Stimulated activated CD4-positive, alpha-beta T cell treated with anti-CD3 and anti-CD28 coated beads, Interleukin-1b, Interleukin-23, amount 100 ng/mL, for 24 hours (primary cell): ENCODE measurements at places on chromosomes 11 and 22.

DNA sequence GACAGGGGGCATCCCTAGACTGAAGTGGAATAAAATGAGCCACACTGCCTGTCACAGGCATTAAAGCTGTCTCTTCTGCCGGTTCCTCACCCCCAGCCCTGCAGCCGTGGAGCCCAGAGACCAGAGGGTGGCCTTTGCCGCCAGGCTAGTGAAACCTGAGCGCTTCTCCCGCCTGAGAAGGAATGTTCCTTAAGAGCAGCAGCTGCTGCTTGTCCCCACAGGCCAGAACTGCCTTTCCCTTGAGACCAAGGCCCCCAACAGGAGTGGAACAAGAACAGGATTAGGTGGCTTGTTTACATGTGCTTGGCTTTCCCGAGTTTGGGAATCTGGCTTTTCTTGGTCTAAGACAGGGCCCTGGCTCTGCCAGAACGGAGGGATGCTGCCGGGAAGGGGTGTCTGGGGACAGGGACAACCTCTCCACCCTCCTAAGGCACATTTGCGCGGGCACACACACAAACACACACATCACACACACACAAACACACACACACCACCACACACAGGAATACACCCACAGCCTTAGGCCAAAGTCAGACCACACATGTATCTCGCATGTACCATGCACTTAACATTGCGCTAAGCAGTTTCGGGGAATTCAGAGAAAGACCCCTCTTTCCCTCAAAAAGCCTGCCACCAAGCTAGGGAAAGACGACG, 91.8 kb downstream of the FEZ1 start:
- DNase-seq = no peak

GRCh38 chr11:103359216-103359615, 250.0 kb downstream of the DYNC2H1 start:
- no peak for DNase-seq

GRCh38 chr11:17432002-17432401, 43.5 kb upstream of the KCNJ11 start:
- DNase-seq = no peak

GRCh38 chr22:50170453-50171318, at the start of gene PANX2:
Gene PANX2, plus strand, starts transcription at chr22:50170731. Its CDS starts 0 bp downstream, at chr22:50170731.
- no peak for DNase-seq

DNA sequence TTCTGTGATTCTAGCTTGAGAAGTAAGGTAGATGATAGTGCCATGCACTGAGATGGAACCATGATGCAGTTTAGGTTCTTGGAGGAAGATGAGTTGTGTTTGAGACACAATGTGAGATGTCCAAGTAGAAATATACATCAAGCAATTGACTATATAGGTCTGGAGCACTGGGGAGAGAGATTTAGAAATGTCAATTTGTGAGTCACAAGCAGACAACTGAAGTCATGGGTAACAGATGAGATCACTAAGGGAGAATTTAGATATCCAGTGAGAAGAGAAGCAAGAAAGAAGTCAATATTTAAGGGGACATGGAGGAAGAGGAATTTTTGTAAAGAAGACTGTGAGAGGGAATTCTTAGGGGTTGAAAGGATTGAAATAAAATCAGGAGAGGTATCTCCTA, 65.1 kb upstream of the RRAS2 start:
- DNase-seq = no peak

- DNase-seq = no peak
These were observed 1549.4 kb downstream of the LRRC4C start for GRCh38 chr11:39910087-39910486.

DNA sequence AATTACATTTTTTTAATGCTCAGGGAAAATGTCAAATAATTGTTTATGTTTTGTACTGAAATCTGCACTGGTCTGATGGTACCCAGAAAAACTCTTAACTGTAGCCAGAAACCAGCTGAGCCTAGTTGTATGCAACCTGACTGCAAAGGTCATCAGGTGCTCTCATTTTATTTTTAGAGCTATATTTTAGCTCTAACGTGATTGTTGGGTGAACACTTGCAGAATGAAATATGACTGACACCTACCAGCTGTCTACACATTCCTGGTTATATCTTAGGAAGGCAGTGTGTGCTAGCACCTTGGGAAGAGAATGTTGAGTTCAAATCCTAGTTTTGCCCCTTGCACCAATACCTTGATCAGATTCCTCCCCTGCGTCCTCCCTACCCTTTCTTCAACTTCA, 23.6 kb downstream of the PTPRJ start:
- no peak for DNase-seq

DNA sequence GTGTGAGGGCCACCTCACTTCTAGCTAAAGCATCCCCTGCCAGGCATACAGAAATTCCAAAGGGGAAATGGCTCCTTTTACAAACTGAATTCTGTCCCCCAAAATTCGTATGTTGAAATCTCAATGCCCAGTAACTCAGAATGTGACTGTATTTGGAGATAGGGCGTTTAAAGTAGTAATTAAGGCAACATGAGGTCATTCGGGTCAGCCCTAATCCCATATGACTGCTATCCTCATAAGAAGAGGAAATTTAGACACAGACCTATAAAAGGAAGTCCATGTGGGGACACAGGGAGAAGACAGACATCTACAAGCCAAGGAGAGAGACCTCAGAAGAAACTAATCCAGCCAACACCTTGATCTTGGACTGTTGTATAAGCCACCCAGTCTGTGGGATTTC, 119.1 kb downstream of the CHST1 start:
- no peak for DNase-seq

DNA sequence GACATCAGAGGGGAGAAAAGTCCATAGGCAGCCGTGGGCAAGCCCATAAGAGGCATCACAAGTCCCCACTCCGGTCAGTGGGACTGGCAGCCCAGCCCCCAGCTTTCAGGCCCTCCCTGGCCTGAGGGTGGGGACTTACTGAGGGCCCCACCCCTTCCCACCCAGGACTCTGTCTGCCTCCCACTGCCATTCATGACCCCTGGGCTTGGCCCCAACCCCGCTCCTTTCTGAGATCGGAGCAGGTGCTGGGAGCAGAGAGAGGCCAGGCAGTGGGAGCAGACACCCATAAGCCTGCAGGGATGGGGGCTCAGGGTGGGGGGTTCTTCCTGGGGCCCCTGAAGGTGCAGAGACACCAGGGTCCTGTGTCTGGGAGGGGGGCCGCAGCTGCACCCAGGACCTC, 5.1 kb downstream of the UPK2 start:
- no peak for DNase-seq

DNA sequence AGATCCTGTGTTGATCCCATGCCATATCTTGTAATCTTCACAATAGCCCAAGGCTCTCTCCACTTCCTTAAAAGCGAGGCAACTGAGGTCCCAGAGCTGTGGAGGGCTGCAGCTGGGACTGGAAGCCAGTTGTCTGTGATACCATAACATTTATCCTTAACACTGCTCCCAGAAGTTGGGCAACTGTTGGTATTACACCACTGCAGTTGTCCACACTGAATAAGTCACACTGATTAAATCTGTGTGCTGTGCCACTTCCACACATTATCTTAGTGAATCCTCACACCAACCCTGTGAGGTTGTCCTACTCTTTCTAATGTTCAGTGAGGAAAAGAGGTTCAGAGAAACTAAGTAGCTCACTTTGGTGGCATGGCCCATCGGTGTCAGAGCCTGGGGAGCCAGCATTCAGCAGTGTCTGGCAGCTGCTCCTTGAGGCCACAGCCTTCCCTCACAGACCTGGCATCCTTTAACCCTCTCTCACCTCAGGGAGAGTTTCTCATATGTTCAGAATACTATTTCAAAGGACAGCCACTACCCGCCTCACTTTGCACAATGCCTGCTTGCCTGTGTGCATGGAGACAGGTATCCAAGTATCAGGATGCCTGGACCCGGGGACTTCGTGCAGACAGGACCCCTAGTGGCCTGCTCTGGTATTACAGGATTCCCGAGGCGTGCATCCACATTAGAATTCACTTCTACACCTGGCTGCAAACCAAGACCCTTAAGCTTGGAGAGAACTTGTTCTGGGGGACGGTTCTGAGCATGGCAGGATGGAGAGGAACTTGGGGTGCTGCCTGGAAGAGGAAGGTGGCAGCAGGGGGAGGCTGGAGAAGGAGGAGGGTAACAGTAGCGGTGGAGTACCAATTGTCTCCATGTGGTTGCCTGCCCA, 221.9 kb upstream of the TBCEL start:
- DNase-seq = peak; percentile 17

DNA sequence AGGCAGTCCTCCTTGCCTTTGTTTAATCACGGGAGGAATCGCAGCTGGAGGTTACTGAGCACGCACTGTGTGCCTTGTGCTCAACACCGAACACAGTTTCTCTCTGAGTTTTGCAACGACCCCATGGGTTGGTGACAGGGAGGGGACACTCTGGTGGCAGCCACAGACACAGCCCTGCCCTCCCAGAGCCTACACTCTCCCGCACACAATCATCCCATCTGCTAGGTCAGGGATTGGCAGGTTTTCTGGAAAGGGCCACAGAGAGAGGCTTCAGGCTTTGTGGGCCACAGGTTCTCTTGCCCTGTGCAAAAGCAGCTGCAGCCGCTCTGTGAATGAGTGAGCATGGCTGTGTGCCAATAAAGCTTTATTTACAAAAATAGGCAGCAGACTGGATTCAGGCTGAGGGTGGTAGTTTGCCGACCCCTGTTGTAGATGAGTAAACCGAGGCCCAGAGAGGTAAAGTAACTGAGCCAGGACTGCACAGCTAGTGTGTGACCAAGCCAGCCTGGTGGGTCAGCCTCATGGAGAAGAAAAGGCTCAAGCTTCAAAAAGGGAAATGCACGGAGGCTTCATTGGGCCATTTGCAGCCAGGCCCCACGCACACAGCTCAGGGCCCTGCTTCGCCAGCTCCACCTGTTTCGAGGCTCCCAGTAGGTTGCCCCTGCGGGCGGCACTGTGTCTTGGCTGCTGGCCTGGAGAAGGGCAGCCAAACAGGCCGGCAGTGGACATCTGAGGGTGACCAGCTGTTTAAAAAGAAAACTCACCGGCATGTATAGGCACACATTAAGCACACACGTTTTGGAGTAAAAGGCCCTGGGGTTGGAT, 16.3 kb downstream of the LTO1 start:
- DNase-seq = no peak

DNA sequence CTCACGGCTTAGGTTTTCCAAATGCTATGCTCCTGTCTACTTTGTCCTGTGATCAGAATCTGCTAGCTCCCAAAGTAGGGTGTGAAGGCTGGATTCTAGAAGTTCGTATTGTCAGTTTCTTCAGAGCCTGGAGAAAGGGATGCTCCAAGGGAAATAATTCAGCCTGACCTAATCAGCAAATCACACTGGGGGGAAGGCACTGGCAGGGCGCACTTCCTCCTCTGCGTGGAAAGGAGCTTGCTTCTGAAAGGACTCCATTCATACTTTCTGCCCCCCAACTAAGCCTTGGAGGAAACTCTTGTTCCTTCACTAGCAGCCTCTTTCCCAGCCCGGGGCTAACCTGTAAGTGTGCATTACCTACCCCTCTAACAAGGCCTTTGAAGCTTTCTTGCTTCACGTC, 165.9 kb downstream of the NAV2 start:
- DNase-seq = no peak

DNA sequence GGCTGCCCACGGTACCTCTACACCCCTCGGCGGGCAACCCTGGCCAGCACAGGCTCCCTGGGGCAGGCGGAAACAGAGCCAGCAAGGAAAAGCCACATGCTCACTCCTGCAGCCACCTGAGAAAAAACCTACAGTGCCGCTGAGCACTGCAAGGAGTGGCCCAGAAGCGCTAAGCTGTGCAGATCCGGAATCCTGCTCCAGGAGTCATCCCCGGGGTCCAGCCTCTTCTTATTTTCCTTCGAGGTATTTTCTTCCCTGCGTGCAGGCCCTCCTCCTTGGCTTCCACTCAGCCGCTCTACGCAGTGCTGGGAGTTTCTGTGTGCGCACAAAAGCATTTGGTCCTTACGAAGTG, 81.0 kb downstream of the TRMU start:
- DNase-seq = no peak

DNA sequence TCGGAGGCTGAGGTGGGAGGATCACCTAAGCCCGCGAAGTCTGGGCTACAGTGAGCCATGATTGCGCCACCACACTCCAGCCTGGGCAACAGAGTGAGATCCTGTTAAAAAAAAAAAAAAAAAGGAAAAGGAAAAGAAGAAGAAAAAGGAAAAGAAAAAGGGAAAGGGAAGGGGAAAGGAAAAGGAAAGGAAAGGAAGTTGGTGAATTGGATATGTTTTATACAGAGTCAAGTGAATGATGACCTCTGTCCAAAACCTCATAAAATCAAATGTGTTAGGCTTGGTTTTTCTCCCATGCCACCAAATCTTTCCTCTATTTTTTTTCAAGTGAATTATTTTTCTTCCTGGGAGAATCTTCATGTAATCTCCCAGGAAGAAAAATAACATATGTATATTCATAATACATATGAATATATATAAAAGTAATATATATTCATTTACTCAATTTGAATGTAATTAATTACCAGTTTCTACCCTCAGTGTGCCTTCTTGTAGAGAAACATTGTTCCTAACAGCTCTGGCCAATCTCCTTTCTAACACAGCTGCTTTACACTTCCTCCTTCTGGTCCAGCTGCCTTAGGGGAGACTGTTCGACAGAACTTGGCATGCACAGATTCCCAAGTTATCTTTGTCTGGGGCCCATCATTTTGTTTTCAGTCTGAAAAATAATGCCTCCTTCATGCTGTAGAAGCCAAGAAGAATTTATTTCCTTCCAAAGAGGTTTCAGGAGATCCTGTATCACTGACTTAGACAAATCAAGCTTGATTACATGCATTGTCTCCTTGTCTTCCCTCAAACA, 111.9 kb downstream of the CCDC34 start:
- DNase-seq = no peak

GRCh38 chr11:95505927-95506426, 275.0 kb upstream of the SESN3 start:
- no peak for DNase-seq

DNA sequence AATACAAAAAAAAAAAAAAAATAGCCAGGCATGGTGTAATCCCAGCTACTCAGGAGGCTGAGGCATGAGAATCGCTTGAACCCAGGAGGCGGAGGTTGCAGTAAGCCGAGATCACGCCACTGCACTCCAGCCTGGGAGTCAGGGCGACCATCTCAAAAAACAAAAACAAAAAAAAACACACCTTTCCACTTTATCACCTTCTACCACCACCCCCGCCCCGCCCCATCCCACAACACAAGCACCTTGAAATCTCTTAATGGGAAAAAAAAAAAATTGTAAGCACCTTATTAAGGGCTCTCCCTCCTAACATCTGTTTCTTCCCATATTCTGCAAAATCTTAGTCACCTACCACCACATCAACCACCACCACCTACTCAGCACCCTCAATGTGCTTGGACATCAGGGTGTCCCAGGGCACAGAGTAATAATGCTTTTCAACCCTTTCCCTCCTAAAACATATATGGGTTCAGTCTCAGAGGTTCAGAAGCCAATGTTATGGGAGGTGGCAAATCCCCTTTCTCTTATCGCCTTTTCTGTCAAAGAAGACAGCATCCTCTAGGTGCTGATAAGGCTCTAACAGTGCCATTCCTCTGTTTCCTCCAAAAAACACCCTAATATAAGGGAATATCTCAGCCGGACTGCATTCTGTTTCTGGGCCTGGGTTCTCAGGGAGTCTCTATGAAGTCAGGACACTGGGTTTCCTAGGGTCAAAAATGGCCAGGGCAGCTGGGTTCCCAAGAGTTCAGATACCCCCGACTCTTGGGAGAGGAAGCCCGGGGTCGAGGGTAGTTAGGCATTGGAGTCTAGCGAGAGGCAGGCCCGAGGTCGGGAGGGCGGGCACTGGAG, 718 bp downstream of the INTS5 start:
- DNase-seq = no peak

- no peak for DNase-seq
These were observed 6.2 kb upstream of the SREBF2 start for GRCh38 chr22:41826430-41827383.
